Fibroblast of the conjunctiva (primary cell): ENCODE measurements at places on chromosomes 7 and 10.
A peak's percentile ranks its signal among the peaks of the same experiment; 100 is the strongest.

DNA sequence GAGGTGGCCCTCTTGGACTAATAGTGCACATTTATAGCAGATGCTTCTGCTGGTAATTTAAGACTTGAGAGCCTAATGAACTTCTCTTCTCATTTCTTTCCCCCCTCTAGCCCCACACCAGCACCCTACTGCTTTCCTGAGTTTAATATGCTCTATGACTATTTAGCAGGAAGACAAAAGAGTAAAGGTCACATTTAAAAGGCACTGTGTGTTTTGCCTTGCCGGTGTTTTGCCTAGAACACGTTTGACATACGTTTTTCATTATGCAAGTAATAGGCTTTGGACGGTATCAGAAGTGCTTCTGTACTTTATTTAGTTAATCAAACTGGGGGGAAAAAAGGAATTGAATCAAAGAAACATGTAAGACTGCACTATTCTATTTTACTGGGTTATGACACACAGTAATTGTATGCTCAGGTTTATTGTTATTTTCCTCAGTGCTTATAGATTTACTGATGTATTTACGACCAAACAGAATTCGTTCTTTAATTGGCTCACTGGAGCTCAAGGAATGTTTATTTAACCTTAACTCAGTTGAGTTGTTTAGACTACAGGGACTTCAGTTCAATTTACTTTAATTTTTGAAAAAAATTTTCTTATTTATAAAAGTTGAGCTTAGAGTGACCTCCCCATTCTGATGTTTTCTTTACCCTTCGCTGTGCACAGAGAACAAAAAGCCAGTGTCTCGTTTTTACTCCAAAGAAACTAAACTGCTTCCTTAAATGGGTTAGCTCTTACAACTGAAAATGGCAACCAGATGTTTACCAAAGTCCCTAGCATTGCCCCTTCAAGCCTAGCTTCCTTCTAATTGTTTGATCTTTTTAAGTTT, 35.4 kb downstream of the CPED1 start:
- DNase-seq = no peak

DNA sequence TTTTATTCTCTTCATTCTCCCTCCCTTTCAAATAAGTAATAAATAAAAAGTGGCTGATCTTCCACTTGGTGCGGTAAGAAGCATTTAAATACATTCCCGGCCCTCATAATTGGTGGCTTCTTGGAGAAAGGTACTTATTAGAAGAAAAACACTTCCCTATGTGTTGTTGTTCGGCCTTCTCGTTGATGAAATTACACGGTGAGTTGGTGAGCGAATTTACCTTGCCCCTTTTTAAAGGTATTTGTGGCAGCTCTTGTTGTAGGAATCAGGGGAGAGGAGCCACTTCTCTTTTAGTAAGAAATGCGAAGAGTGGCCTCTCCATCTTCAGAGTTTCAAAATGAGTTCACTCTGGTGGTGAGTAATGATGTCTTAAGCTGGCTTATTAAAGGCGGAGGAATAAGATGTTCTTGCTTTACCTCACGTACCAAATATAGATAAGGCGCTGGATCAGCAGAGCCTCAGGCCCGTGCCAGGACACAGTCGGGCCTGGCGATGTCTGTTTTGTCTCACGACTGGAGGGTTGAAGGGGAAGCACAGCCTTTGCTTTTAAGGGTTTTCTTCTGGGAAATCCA, 135.9 kb downstream of the CUX1 start:
- peak; percentile 47 for DNase-seq

GRCh38 chr7:31261341-31261740, 79.2 kb downstream of the NEUROD6 start:
- DNase-seq = no peak

- no peak for DNase-seq
Observed at GRCh38 chr10:14478201-14478600, 147.5 kb upstream of the FRMD4A start.

- no peak for DNase-seq
Observed at GRCh38 chr7:27606270-27607209, 56.1 kb downstream of the HIBADH start.

- DNase-seq = no peak
Observed at GRCh38 chr7:157080111-157080730, 58.5 kb upstream of the UBE3C start.

DNA sequence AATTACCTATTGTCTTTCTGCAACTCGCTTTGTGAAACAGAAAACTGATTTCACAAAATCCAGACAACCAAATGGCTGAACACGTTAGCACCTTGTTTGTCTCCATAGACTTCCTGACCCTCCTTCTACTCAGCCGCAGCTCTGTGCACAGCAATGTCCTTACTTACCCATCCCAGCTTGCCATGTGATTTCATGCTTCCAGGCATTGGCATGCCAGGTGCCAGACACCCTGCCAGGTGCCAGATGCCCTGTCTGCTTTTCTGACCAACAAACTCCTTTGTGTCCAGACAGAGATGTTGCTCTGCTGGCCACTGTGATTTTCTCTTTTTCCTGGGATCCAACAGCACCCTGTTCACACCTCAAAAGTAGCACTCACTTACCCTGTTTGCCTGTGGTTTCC, 16.1 kb upstream of the FAM170B start:
- no peak for DNase-seq

DNA sequence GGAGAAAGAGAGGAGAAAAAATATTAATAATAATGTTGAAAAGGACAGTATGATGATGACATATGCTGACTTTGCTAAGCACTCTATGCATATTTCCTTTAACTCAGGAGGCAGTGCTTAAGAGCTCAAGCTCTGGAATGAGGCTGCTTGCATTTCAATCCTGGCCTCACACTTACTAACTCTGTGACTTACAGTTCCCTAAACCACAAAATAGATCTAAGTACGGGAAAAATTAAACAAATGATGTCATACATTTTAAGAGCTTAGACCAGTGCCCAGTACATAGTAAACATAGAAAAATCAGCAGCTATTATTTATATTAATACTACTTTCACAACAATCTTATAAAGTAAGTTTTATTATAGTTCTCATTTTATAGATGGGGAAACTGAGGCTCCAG, 61.3 kb downstream of the GFRA1 start:
- peak; percentile 10 for DNase-seq

DNA sequence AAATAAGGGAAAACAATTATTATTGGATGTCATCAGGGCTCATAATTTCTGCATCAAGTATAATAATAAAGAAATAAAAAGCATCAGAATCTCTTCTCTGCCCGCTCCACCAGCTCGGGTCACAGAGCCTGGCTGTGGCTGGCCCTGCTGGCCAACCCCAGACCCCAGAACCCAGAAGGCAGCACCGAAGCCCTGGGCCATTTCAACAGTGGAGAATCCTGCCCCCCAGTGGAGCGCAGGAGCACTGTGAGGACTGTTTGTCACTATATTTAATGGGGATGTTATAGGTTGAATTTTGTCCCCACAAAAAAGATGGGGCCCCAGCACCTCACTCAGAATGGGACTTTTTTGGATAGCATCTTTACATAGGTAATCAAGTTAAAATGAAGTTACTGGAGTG, 27.3 kb downstream of the DENND11 start:
- no peak for DNase-seq

DNA sequence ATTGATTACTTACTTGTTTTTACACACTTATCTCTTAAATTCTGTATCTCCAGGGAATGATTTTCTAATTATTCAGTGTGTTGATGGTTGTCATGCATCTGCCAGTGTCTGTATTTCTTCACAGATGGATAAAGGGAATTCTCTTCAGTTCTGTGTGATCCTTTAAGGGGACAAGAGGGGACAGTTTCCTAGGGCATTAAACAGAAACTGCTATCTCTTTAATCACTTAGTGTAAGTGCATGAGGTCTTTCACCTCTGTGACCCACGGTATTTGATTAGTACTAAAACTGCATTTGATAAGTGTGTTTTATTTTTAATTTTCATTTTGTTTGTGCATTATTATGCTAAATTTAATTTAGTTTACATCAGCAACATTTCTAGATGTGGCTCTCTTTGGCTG, 26.6 kb upstream of the SEMA3D start:
- no peak for DNase-seq

GRCh38 chr10:90179696-90180407, 478.5 kb downstream of the KIF20B start:
- peak; percentile 98 for DNase-seq

DNA sequence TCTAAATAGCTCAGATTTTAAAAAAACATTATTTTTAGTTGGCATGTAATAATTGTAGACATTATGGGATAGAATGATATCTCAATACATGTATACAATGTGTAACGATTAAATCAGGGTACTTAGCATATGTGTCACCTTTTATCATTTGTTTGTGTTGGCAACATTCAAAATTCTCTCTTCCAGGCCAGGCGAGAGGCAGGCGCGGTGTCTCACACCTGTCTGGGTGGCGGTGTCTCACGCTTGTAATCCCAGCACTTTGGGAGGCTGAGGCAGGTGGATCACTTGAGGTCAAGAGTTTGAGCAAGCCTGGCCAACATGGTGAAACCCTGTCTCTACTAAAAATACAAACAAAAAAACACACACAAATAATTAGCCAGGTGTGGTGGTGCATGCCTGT, 151.7 kb downstream of the RTKN2 start:
- no peak for DNase-seq

DNA sequence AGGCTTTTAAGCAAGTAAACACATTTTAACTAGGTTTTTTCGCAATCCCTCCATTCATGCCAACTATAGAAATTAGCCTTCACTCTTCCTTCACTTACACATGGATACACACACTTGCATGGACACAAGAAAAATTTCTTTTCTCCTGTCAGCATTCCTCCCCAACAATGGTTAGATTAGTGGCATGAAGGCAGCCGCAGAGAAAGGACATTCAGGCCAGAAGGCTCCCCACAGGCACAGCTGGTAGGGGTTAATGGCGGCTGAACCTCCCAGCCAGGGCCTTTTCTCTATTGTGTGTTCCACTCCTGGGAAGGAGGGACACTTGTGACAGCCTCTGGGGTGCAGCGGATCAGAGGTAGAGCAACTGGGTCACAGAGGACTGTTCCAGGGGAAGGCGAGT, 255.0 kb upstream of the SP8 start:
- DNase-seq = no peak

DNA sequence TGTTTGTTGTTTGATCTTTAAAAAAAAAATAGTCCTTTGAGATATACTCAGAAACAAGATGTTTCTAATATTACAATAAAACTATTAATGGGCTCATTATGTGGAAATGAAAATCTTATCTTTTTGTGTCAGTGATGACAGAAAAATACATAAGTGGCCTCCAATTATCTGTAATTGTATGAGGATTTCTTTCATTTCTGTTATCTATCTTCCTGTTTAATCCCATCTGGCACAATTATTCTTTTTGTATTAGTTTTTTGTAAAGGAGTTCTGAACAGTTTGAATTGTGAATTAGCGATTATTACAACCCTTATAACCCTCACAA, 270.8 kb downstream of the BBS9 start:
- DNase-seq = no peak

DNA sequence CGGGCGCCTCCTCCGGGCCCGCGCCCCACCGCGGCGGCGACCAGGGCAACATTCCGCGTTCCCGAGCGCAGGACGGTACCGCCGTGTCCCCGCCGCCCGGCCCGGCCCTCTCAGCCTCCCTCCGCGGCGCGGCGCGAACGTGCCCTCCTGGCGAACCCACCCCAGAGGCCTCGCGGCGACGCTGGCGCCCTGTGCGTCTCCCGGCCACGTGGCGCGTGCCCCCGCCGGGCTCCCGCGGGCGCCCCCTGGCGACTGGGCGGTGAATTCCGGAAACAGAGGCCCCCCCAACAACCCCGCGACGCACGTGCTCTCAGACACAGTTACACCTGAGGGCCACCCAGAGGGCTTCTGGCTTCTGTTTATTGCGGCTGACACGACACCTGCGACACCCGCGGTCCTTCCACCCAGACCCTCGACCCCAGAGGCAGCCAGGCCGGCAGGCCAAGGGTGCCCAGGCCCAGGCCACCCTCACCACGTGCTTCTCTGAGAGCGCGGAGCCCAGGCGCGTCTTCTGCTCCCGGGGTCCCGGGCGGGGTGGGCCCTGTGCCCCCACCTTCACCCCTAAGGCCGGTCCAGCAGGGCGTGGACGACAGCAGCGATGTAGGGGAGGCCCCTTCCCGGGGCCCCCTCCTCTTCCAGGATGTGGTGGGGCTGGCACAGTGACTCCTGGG, at the start of gene SAP25:
SAP25 (minus strand) TSS at position 210 of the 671 bp plus-strand sequence; CDS start at position 52, 158 bp downstream.
- DNase-seq = no peak
